ENCODE measurements at places on chromosomes 6 and 20.

- no peak for DNase-seq
Observed at GRCh38 chr6:163566056-163566455, 151.5 kb downstream of the QKI start.

- DNase-seq: no peak
Observed at GRCh38 chr6:99306341-99306740, 43.1 kb downstream of the FAXC start.

- no peak for DNase-seq
Observed at GRCh38 chr20:41380551-41381193, 14.1 kb upstream of the EMILIN3 start.

GRCh38 chr6:5786969-5787720 is 219.6 kb downstream of the NRN1 start:
- DNase-seq: no peak

DNA sequence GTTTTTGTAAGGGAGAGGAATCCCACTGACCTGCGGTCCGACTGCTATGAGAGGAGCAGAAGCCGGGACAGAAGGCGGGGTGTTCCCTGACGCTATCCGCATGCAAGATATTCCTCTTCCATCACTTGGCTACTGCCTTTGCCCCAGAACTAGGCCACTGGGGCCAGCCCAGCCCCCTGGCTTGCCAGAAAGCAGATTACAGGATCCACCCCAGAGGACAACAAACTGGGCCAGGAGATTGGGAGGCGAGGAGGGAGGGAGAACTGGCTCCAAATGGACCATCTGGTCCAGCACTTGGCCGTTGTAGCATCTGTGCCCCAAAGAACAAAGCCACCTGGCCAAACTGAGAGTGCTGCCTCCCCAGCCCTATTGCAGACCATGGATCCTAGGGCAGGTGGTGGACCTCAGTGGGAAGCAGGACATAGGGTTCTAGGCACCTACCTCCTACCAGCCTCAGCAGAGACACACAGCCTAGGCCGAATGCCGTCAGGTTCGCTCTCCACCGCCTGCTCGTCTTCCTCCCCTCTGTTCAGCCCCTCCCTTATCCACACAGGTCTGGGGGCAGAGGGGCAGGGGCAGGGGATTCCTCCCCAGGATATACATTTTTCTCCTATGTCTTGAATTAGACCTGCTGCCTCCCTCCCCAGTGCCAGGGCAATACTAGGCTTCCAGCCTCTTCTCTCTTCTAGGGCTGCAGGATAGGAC is 4.0 kb downstream of the MDGA1 start:
- no peak for DNase-seq

- DNase-seq: no peak
Observed at GRCh38 chr6:109008054-109008453, 86.6 kb downstream of the SESN1 start.

GRCh38 chr6:170504479-170504878 is 48.6 kb downstream of the PSMB1 start:
- DNase-seq: no peak

DNA sequence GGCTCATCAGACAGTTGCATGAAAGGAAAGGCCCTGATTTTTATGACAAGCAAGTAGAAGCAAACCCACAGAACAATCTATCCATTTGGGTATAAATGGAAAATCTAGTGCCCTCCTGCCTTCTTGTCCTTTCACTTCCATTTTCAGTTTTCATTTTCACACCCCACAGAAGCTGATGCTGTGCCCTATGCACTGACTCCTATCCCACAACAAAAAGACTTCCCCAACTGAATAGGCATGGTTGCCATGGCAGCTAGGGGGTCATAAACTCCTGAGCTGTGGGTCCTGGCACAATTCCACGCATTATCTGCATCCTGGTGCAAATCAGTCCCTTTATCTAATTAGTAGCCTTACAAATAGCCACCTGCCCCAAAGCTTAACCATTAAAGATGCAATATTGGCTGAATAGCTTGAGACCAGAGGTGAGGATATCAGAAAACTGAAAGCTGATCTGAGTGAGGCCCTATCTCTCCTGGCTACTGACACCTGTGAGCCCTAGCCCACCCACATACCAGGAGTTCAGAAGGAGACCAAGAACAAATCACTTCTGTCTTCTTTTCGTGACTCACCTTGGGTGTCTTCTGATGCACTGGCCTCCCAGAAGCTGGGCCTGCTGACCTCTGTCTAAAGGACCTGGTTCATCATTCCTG is 34.9 kb upstream of the HEY2 start:
- DNase-seq: no peak

- DNase-seq: no peak
Observed at GRCh38 chr20:945841-946240, 29.7 kb upstream of the ANGPT4 start.

- DNase-seq: no peak
Observed at GRCh38 chr6:135667691-135668455, 170.3 kb upstream of the AHI1 start.

DNA sequence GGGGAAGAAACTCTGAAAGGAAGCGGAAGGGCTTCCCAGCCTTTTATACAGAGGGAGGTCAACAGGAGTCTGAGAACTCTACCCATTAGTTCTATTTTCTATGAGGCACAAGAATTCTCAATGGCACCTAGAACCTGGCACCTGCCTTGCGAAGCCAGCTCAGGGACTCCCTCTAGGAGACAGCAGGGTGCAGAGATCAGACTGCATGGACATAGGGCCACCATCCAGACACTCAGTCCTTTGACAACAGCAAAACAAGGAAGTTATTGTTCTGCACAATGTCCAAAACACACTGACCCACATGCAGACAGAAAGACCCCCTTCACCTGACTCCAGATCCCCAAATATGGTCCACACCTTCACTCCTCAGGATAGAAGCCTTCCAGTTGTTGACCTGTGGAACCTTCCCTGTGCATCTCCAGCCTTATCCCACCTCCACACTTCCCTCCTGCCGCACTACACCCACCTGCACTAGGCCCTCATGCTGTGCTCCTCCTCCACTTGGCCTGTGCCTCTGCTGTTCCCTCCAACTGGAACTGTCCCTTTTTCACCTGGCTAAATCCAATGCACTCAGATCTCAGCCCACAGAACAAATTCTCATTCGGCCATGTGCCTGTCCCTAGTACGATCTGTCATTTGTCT is 27.8 kb downstream of the ACSS1 start:
- no peak for DNase-seq

DNA sequence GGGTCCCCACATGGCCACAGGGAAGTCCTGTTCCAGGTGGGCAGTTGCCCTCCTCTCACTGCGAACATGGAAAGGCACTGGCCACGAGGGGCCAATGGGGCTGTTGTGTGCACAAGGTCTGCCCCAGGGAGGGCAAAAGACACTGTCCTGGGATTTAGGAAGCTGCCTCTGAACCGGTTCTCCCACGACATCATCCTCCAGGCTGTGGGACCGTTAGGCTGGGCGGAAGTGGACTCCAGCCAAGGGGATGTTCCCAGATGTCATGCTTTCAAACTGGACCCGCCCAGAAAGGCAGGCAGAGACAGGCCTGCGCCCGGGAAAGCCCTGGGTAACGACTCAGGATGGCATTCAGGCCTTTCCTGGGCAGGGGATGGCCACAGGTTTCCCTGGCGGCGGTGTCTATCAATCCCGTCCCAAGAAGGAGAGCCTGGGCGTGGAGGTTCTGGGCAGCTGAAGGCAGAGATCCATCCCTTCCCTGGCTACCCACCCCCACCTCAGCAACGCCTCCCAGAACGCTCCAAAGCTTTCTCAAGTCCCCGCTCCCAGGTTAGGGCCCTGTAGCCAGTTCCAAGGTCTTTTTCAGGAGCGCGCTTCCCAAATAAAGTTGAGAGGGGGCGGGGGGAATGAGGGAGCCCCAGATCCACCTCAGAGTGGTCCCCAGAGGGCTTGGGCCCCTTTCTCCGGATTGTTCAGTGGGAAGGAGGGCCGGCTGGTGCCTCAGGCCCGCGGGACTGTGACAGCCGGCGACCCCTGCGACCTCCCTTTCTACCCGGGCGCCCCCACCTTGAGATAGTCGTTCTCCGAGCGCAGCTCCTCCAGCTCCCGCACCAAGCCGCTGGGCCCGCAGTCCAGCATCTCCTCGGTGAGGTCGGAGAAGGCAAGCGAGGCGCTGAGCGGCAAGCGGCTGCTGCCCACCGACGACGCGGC is 13.8 kb upstream of the TLDC2 start:
- no peak for DNase-seq

- no peak for DNase-seq
Observed at GRCh38 chr6:81813305-81813704, 60.8 kb upstream of the TENT5A start.

DNA sequence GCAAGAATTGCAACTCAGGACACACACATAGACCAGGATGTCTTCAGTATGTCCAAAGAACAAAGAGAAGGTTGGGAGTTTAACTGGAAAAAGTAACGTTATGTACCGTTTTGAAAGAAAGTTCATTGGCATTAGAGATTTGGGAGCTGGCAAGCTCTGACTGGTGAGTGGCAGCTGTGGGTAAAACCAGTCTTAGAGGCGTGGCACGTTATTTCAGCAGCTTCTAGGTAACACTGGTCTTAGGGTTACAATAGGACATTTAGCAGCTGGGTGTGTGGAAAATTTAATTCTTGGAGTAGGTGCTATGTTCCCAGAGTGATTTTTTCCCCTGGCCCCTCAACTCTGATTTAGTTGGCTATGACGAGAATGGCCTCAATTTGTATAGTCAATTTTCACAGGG is 19.2 kb downstream of the SNRPB start:
- DNase-seq: no peak

GRCh38 chr6:34922177-34922663 is 33.2 kb downstream of the ANKS1A start:
- no peak for DNase-seq

- no peak for DNase-seq
Observed at GRCh38 chr20:36726168-36726567, 19.7 kb downstream of the NDRG3 start.

DNA sequence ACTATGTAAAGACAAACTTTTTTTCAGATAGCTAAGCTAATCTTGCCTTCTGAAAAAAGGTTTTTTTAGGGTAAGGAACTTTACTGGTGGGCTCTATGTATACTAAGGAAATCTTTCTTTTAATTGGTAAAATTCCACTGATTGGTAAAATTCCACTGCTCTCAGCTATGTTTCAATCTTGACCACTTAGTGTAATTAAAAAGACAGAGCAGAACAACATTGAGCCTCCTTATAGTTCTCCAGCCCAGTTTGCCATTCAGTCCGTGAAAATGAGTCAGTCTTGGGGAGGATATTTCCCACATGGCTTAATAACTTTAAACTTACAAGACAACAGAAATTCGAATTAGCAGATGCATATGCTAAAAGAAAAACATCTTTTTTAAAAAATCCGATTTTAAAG is 92.7 kb downstream of the EYA4 start:
- no peak for DNase-seq

- no peak for DNase-seq
Observed at GRCh38 chr6:129140526-129140925, 257.6 kb downstream of the LAMA2 start.

GRCh38 chr20:60057866-60058807 is 99.9 kb downstream of the CDH26 start:
- no peak for DNase-seq

GRCh38 chr6:28648878-28649375 is 123.2 kb downstream of the GPX5 start:
- no peak for DNase-seq

GRCh38 chr20:61927826-61928541 is 137.7 kb downstream of the TAF4 start:
- no peak for DNase-seq

Measured in stimulated activated CD4-positive, alpha-beta T cell treated with anti-CD3 and anti-CD28 coated beads, TNF-alpha, amount 100 ng/mL, for 24 hours (primary cell).